ENCODE measurements at places on chromosomes 6 and 20. TPM values are rescaled to one million over a fixed set of nuclear protein-coding genes. Genes with fewer than 3 reads are reported as not detected.
A peak's percentile ranks its signal among the peaks of the same experiment; 100 is the strongest.

DNA sequence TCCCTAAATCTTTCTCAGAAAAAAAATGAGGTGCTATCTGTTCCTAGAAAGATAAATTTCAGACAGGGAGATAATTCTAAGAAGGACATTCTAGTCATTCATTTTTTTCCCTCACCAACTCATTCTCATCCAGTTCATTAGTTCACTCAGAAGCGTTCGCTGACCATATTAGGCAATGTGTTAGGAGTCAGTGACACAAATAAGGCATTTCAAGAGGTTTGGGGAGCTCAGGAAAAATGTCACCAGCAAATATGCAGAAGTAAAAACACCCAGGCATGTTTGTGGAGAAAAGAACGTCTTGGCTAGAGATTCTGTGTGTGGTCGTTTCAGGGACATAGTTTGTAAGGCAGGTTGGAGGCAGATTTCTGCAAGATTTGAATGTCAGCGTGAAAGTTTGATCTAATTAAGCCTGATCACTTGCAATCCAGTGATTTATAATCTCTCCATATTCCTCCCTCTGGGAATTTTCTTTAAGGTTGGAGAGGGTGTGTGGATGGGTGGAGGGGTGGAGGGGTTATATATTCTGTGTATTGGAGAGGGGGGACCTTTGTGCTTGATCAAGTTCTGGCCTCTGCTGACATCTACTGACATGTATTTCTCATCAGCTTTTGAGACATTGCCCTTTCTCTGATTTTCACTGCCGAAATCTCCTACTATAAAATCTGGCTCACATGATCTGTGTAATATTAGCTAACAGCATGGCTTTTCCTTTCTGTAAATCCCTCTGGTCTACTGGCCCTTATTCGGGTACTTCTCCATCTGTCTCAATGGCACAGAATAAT, 3.6 kb downstream of the MYCT1 start:
- DNase-seq = no peak

GRCh38 chr6:166173281-166173951, 5.8 kb upstream of the TBXT start:
- DNase-seq = no peak

The SCUBE3 gene
- 0.12 TPM for total RNA-seq

The PLA2G7 gene
- total RNA-seq = not detected

GRCh38 chr6:105688573-105688972, 285.7 kb upstream of the PREP start:
- no peak for DNase-seq

GRCh38 chr20:63504642-63505041, 5.8 kb upstream of the EEF1A2 start:
- DNase-seq = no peak

DNA sequence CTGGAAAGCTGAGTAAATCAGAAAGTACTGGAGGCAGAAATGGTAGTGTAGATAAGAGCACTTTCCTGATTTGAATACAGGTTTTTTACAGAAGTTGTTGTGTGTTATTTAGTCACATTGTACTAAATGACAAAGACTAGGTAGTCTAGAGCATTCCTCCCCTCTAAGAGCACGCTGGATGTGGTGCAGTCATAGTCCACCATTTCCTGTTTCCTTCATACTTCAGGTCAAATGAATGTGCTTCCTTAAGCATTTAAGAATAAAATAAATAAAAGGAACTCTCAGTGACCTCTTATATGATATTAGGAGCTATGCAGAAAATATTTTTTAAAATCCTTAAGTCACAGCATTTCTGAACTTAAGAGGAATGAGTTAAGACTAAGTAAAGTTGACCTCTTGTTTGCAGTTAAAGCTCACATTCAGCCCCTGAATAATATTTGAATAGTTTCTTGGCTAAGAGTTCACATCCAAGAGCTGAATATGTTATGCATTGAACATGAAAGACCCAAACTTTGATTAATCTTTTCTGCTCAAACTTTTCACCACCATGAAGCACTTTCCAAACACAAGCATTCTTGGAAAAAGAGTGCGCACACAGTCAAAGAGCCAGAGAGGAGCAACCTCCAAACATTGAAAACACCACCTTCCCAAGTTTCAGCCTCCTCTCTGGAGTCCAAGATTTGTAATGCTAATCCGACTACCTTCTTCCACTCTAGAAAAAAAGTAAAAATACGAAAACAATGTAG, 53.4 kb upstream of the TMEM30A start:
- DNase-seq = no peak

DNA sequence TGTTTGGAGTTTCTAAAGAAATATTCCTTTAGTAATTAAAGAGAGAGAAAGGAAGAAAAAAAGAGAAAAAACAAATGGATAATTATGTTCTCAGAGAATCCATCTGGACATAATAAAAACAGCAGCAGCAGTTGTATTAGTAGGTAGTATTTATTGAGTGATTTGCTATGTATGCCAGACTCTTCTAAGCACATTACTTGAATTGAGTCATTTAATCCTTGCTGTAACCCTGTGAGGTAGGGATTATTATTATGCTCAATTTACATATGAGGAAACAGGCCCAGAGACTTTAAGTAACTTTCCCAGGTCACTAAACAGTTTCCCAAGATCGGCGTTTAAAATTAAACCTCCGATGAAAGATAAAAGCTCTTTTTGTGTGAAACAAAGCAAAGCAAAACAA, 238.8 kb downstream of the TSHZ2 start:
- DNase-seq = no peak

DNA sequence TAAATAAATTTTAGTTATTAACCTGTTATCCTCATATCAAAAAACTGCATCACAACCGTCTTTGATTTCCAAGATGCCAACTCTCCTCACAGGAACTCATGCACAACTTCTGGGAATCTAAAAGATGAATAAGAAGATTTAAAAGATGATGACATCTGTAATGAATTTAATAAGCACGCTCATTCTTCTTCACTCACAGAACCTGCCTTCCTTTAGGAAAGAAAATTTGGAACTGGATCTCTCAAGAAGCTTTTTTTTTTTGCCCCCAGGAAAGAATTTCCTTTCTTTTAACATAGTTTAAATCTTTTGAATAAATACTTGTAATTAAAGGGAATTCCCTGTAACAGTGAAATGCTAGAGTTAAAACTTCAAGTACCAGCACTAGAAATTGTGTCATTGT, 161.5 kb downstream of the HIVEP2 start:
- DNase-seq = no peak

- DNase-seq = no peak
These were observed 24.1 kb downstream of the FASTKD5 start for GRCh38 chr20:3135507-3136070.

The B3GALT4 gene
- 20.5 TPM for total RNA-seq

- no peak for DNase-seq
These were observed 71.2 kb upstream of the SMIM8 start for GRCh38 chr6:87251225-87251624.

- DNase-seq = no peak
These were observed 41.5 kb downstream of the SH3BGRL2 start for GRCh38 chr6:79672631-79673111.

GRCh38 chr6:169589699-169590257, 112.1 kb downstream of the WDR27 start:
- DNase-seq = peak; percentile 48

GRCh38 chr6:29071831-29072723, 15.0 kb downstream of the OR2B3 start:
- no peak for DNase-seq

GRCh38 chr6:130148181-130148580, 74.6 kb downstream of the SAMD3 start:
- DNase-seq = no peak

DNA sequence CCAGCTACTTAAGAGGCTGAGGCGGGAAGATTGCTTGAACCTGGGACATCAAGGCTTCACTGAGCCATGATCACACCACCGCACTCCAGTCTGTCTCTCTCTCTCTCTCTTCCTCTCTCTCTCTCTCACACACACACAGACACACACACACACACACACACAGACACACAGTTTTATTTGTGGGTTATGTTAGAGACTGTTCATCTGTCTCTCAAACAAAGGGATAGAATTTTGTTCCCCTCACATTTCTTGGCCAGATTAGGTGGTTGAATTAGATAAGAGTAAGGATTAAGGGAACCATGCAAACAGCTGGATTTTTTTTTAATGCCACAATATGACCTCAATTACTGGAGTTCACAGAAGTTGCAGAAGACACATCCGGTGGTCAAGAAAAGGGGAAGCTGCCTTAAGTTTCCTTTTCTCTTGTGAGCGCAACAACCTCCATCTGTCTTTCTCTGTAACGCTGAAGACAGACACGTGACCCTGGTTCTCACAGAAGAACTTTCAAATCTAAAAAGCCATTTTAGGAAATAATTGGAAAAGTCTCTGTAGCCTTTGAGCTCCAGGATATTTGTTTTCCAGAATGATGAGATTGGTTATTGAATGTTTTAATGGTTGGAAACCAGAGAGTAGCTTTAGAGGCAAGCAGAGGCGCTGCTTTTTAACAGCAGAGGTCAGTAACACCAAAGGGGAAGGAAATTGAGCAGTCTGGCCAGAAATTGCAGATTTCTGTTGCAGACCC, 32.9 kb upstream of the LGSN start:
- DNase-seq = peak; percentile 69

The CCR6 gene
- total RNA-seq = 9.1 TPM

DNA sequence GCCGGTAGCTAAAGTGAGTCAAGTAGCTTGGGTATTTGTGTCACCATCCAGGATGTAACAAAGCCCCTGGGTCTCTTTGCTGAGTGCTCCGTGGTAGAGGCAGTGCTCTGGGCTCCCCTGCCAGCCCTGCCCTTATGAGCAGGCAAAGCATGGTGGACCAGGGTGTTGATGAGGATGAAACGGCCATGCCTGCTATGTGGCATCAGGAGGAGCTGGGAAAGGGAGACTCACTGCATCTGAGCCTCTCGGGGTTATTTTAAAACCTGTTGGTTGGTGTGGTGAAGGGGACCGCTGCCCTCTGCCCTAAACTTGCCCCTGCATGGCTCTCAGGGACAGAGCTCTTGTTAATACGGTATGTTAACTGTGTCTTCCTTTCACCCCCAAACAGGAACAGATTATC, 143.1 kb downstream of the DTNBP1 start:
- DNase-seq = no peak

The ZNF334 gene
- total RNA-seq = 1.7 TPM

Measured in activated CD8-positive, alpha-beta memory T cell treated with anti-CD3 and anti-CD28 coated beads, Interleukin-2, amount 10 ng/mL, durations not matched to agents 7 days and 5 days (primary cell).